ENCODE measurements at places on chromosomes 7 and 10.

- no peak for DNase-seq
These were observed 27.6 kb downstream of the CLDN12 start for GRCh38 chr7:90430614-90431460.

DNA sequence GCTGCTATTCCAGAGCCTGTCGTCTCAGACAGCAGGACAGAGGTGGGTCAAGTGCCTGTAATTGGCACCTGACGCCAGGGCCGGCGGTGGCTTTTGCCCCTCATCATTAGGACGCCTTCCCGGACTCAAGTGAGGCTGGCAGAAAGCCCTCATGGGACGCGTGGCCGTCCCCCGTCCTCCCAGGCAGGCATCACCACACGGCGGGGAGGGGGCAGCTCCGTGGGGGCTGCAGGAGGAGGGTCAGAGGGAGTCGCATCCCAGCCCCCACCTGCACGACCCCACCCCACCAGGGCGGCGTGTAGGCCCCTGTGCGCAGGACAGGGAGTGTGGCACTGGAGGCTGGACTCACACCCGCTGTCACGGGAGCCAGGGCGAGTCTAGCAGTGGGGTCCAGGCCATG is 16.3 kb downstream of the CFAP46 start:
- no peak for DNase-seq

DNA sequence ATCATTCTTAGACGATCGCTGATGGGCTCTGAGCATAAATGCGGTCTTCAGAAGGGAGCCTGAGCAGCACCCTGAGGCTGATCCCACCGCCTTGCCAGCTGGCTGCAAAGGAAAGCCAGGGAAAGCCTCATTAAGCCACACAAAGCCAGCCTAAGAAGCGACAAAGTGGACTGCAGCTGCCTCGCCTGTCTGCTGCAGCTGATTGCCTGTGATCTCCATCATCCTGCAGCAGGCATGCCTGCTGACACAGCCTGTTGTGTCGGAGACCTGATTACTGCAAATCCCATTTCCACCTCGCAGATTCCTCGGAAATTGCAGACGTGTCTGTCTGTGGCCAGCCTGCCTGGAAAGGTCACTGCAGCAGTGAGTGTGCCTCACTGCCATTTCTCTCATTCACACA is 1087.0 kb upstream of the AUTS2 start:
- no peak for DNase-seq

DNA sequence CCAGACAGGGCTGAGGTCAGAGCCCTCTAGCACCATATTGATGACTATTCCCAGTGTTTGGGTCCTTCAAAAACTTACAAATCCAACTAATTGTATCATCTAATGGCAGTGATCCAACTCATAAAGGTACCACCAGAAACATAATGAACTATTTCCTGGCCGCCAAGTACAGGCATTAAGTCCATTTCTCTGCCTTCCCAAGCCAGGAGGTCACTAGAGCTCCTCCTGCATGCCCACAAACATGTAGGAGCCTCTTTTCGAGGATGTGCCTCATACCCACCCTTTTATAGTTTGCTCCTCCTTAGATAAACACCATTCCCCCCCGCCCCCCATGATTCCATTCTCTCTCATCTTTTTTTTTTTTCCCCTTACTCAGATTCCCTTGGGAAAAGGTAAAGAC is 91.3 kb downstream of the CHN2 start:
- DNase-seq: no peak

- no peak for DNase-seq
These were observed 543.3 kb downstream of the CALN1 start for GRCh38 chr7:71868797-71869196.

DNA sequence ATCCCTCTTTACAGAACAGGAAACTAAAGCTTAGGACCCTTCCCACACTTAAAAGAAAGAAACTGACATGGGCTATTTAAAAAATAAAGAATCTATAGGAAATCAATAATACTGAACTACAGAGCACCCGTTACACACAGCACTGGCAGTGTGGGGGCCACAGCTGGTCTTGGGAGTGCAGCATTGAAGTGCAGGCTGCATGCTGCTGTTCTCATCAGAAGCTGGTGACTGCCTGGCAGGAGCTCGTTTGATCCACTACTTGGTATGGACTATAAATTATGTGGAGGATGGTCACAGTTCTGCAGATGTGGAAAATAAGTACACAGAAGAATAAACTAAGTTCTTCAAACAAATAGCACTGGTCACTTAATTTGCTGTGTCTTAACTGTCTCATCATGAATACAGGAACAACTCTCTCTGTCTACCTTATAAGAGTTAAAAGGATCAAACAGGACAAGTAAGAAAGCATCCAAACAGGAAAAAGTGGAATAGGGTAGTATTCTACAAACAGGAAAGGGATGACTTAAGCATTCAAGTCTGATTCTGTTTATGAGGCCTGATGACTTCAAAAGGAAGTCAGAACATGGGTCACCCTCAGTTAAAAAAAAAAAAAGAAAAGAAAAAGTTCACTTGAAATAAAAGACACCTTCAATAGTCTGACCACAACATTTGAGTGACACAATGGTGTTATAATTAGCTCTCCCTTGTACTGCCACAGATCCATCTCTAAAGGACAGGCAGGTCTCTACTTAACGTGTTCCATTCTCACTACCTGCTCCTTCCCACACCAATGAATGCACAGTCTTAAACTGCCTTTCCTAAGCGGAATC is 21.0 kb downstream of the DOCK4 start:
- DNase-seq: no peak

DNA sequence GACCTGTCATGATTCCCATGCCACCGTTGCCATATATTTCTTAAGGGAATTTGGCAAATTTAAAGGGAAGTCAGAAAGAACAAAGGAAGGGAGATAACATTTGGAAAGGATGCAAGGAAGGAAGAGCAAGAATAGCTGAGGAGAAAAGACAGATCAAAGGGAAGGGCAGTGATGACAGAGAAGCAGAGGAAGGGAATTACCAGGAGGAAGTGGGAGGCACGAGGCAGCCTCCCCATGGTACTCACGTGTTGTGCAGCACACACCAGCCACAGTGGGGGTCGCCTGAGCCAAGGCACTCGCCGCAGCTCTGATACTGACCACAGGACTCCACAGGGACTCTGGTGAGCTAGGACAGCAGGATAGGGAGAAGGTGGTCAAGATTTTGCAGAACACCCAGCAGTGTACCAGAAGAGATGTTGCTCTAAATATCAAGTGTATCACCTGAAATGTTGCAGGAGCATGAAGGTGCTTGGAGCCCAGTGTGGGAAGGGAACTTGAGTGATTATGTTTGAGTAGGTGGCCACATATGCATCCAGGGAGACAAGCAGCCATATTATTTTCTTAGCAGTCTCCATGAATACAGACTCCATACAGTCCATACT is 335.3 kb downstream of the PLXNA4 start:
- no peak for DNase-seq

DNA sequence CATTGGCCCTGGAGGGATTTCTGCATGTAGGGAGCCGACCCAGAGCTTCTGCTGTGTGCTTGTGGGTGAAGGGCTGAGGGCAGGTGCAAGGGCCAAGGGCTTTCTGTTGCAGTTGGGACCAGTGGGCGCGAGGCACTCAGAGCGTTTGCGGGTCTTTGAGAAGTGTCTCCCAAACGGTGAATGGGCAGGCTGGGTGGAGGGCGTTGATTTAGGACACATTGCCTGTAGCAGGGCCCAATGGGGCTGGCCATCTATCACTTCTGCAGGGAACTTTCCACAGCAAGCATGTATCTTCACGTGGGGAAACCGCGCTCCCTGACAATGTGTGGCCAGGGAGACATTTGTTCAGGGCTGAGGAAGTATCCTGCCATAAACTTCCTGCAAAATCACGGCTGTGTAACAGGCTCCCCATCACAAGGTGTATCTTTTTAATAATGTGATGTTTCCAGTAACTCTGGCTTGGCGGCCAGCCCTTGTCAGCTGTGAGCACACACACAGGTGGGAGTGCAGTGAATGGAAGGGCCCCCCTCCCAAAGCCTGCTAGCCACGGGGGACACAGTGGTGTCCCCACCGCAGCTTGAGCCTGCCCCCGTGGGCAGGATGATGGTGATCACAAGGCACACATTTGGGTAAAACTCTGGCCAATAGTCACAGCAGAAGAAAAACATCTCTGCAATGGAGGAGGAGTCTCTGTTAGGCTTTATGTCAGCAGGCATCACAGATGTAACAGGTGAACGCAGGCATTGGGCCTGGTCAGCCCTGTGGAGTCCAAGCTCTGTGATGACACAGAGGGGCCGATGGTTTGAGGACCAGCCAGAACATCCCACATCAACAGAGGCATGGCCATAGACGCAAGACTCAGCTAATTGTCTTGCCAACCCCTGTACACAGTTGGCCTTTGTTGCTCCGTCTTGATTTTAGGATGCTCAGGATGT is 84.3 kb downstream of the GLRX3 start:
- DNase-seq: no peak

GRCh38 chr10:63129888-63130287 is 3.2 kb upstream of the NRBF2 start:
- no peak for DNase-seq

GRCh38 chr10:102384606-102385429 is 10.7 kb upstream of the NFKB2 start:
- DNase-seq: no peak

All from stimulated activated CD8-positive, alpha-beta memory T cell treated with anti-CD3 and anti-CD28 coated beads, Interleukin-15, amount 100 ng/mL, for 1 hour (primary cell).